OCI-LY7 (cell line): ENCODE measurements at places on chromosomes 2 and 18.

GRCh38 chr18:55781481-55781957 lies 193.5 kb upstream of the TCF4 start:
- DNase-seq: peak; percentile 20

DNA sequence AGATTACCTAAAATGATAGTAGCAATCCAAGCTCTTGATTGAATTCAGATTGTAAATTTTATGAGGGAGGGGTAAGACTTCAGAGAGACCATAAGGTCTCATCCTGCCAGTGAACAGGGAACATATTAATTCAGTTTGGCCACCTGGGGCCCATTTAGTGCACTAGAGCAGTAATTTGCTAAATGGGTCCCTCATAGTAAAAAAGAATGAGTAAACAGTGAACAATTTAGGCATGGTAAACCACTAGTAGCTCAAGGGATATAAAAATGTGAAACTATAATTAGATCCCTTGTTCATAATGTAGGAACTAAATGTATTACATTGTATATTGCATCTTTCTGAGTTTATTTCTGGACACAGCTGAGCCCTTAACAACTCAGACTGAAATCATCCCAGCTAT lies 4.9 kb upstream of the PHLPP1 start:
- no peak for DNase-seq

DNA sequence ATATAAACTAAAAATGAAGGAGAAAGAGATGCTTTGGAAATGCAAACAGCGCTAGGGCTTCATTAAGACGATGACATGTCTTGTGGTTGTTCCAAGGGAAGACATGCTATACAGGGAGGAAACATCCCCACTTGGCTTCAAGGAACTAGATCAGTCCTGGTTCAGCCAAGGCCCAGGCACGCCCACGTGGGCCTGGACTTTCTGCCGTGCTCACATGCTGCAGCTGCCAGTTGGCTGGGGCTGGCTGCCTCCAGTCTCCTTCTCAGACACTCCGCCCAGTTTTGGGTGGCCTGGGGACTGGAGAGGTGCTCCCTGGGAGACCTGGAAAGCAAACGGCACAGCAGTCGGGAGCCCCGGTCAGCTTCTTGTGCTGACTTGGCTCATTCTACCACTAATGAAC lies 109.6 kb downstream of the GLI2 start:
- DNase-seq: no peak

DNA sequence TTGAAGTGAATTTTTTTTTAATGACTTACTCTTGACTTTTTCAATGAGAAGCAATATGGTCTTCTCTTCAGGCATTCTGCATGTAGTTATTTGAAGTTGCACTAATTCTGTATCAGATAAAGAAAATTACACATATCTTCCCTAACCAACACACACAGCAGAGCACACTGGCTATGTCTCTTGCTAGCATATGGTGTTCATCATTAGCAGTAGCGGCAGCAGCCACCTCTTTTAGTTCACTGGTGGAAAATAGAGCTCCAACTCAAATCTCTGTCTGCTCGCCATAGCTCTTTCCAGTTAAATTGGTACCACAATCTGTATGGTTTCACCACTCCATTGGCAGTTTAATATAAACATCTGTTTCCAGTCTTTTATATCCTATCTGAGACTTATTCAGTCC lies 278.1 kb upstream of the ZEB2 start:
- DNase-seq: no peak

- no peak for DNase-seq
Measured at GRCh38 chr2:217652761-217653639, 349.8 kb downstream of the TNS1 start.

- no peak for DNase-seq
Measured at GRCh38 chr2:13030606-13031005, 313.9 kb downstream of the TRIB2 start.

- DNase-seq: no peak
Measured at GRCh38 chr2:101972621-101973434, 18.9 kb upstream of the IL1R2 start.

DNA sequence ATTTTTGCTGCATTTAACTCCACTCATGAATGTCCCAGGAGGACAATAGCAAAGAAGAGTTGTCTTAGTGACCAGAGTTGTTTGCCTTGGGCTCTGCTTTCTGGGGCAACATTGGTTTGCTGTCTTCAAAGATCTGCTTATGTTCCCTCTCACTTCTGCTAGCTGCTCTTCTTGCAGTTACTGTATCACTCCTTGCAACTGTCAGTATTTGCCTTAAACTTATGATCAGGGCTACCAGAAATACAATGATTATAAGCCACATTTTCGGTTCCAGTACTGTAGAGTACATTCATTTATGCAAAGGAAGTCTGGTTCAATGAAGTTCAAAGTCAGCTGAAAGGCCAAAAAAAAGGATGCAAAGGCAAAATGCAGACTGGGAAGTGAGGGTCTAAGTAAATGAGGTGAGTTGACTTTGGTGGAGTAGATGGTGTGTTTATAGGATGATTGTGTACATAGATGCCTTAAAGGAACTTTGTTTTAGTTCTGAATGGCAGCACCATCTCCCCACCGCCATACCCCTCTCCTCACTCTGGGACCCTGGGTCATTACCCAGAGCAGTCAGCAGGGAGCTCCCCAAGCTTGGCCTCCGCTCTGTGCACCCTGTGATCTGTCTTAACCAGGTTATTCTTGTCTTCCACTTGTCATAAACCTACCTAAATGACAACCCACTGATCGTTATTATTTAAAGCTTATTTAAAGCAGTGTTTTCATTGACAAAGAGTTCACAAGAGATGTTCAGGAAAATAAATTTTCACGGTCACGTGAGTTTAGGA lies 236.0 kb downstream of the DOK6 start:
- DNase-seq: no peak

DNA sequence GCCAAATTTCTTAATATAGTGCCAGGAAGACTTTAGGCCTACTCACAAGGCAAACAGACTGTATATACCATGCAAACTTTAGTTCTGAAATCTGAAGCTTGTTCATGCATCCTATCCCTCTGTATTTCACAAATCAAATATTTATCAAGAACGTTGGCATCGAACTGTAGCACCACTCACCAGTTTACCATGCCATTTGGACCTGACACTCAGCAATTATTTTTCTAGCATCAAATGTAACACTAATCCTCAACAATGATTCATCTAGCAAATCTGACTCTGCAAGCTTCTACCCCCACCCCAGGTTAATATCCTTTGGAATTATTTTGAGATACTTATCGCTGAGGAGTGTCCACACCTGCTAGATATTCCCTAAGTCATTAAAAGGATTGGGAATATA lies 1506.6 kb downstream of the LRP1B start:
- DNase-seq: no peak

- peak; percentile 88 for DNase-seq
Measured at GRCh38 chr2:98556344-98557033, 51.8 kb downstream of the COA5 start.

DNA sequence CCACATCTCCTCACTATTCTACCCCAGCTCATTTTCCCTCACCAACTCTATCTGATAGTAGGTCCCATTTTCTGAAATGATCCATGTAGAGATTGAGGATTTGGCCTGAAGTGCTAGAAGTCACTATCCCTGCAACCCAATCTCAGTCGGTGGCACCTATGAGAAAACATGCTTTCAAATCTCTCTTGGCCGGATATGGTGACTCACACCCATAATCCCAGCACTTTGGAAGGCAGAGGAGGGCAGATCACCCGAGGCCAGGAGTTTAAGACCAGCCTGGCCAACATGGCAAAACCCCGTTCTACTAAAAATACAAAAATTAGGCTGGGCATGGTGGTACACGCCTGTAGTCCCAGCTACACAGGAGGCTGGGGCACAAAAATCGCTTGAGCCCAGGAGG lies 19.1 kb upstream of the MARCHF4 start:
- DNase-seq: no peak
